ENCODE measurements at places on chromosomes 3 and 15.

DNA sequence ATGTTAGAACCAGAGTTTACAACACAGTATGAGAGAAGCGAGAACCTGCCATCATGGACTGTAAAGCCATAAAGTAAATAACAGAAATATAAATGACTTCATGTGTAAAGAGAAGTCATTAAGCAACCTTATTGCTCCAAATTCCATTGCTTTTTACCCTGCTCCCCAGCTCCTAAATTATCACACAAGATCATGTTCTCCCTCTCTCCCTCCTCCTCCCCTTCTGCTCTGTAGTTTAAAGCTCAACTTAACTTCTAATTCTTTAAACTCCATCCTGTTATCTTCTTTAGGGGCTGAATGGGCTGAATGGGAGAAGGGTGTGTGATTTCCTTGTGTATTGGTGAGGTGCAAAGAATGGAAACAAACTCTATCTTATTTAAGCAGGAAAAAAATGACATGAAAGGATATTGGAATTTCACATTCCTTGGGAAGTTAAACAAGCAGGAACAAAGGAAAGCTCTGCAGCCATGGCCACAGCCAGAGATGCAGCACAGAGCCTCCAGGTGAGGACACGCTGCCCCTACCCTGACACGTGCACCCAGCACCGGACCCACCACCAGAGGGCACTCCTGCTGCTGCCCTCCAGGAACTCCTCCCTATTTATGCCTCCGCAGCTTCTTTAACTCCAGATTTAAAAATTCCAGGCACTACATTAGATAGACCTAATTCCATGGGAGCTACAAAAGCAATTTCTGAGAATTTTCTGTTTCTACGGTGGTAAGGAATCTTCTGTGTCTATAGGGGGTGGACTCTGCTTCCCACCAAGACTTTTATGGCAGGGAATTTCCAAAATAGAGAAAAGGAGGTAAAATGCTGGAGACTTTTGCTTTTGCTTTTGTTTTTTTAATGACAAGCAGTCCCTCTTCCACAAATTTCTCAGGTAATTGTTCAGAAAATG lies 76.9 kb upstream of the ABI3BP start:
- DNase-seq, result no peak

DNA sequence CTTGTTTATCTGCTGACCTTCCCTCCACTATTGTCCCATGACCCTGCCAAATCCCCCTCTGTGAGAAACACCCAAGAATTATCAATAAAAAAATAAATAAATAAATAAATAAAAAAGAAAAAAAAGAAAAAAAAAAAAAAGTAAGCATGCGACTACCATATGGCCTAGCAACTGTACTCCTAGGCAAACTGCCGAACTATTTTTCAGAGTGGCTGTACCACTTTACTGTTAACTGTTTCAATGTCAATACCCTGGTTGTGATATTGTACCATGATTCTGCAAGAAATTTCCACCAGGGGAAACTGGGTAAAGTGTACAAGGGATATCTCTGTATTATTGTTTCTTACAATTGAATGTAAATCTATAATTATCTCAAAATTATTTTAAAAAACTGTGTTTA lies 41.3 kb upstream of the MAP4 start:
- DNase-seq, result no peak

DNA sequence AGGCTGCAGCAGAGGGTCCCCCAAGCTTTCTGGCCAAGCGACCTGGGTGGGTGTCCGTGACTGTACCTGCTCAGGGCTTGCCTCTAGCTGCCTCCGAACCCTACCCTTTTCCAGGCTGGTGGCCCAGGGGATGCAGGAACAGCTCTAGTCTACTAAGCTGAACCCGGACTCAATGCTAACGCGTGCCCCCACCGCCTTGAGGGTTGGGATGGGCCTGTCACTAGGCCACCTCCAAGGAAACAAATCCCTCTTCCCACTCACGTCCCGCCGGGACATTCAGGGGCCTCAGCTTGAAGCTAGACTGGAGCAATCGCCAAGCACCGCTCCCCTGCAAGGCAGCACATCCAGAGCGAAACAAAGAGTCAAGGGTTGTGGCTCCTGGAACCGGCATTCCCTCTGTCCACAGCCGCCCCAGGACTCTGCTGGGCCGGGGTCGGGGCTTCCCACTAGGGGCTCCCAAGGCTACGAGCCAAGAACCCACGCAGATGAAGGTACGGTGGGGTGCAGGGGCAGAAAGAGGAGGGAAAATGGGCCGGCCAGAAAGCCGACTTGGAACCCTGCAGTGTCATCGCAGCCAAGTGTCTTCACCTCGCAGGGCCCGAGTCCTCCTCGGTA lies 2.9 kb downstream of the FBXL22 start:
- no peak for DNase-seq

DNA sequence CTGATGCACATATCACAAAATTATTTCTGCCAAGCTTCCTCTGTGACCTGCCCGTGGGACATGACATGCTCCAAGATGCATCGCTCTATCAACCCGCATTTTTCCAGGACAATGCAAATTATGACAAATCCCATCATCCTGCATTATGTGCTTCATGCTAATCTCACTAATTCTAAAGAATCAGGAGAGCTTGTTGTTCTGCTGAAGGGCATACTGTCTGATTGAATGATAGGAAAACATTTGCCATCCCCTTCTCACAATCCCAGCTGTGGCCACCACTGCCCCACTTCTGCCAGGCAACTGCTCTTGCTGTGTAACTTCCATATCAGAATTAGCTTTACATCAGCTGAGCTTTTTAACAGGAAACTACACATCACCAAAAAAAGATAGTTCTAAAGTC lies 203.5 kb upstream of the NANOGP8 start:
- DNase-seq, result no peak

- no peak for DNase-seq
These were observed 23.1 kb upstream of the P4HTM start for GRCh38 chr3:48966876-48967361.

DNA sequence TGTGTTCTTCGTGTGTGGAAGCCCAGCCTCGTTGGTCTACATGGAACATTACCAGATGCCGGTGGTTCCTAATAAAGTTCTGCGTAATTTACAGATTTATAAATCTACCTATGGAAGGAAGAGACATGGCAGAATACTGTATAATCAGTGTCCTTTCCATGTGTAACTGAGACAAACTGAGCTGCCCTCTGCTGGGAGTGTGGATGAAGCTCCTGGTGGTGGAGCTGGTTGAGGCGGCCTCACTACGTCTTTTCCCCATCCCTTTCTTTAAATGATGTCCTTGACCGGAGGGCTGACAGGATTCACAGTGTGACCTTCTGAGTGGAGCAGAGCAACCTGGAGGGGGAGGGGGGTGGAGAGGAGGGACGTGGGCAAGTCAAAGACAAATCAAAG lies 267.0 kb upstream of the CHRM5 start:
- no peak for DNase-seq

- DNase-seq, result no peak
These were observed 17.1 kb downstream of the TNFSF10 start for GRCh38 chr3:172506094-172506493.

- no peak for DNase-seq
These were observed 90.0 kb downstream of the FBLN2 start for GRCh38 chr3:13638927-13639326.

DNA sequence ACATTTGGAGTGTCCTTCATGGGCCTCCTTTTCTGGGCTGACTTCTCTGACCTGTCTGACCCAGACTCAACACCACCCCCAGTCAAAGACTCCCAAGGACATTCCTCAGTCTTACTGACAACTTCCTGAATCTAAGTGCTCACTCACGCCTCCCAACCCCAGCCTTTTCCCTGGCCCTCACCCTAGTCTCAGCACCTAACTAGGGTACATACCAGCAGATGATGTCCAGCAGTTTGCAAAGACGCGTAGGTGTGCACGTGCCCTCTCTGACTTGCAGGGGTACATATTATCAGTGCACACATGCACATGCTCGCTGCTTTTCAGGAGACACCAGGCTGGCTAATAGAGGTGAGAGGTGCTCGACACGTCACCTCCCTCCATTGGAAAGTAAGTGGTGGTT lies 38.7 kb upstream of the SLCO2A1 start:
- no peak for DNase-seq

DNA sequence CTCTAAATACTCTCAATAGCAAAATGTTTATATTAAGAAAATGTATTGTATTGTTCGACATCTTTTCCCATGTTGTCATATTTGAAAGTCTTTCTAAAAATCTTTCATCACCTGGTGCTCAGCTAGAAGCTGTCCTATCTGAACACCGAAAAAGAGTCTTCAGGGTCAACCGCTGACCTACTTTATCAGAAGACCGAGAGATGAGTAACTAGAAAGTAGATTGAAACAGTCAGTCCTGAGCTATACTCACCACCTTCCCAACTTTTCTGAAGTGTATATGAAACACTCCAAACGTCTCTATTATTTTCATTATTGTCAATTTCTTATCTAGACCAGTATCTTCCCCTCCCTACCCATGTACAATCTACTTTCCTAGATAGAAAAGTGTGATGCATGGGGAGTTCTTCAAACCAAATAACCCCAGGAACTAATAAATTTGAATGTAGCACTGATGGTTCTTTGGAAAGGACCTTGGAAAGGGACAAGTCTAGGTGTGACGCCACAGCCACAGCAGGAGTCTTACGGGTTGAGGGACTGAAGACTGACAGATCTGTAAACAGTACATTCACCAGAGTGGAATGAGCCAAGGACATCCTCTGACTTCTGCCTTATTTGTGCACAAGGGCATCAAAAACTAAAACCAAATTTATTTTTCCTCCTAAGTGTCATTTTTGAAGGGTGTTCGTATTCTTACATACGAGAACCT lies 58.6 kb downstream of the TMOD3 start:
- DNase-seq, result no peak

DNA sequence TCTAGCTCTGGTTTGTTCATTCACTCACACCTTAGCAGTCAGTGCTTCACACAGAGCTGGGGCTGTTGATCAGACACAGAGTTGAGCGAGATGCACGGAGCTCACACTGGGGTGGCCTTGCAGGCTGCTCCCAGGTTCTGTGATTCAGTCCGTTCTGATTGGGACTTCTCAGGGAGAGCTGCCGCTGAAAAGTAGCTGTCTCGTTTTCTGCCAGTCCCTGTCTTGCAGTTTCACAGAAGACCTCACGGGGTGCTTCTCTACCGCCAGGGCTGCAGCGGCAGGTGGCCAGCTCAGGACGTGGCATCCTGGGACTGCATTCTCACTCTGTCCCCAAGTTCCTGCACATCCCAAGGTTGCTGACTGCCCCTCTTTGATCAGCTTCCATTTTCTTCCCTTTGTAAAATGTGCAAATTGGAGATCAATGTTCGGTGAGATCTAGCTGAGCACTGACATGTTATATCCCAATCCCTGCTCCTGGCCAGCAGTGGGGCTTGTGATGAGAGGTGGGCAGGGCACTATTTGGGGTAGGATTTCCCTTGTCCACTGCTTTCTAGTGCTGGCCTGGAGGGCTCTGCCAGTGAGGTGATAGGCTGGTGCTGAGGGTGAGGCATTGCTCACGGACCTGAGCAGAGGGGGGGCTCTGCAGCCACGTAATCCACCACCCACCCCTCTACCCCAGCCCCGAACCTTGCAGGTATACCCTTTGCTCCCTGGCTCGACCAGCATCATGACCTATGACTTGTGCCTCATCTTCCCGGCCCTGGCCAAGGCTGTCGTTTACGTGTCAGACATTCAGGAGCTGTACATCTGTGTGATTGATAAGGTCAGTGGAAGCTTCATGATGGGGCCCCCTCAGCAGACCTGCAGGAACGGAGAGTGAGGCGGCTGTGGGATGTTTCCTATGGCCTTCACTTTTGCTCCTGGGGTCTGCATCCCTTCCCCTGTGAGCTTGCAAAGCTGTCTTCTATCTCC lies 5.3 kb upstream of the TXNRD3 start:
- DNase-seq, result no peak

GRCh38 chr3:136804813-136805212 lies 14.1 kb upstream of the SLC35G2 start:
- DNase-seq, result no peak

GRCh38 chr15:83565138-83565537 lies 88.8 kb upstream of the ADAMTSL3 start:
- DNase-seq, result no peak

DNA sequence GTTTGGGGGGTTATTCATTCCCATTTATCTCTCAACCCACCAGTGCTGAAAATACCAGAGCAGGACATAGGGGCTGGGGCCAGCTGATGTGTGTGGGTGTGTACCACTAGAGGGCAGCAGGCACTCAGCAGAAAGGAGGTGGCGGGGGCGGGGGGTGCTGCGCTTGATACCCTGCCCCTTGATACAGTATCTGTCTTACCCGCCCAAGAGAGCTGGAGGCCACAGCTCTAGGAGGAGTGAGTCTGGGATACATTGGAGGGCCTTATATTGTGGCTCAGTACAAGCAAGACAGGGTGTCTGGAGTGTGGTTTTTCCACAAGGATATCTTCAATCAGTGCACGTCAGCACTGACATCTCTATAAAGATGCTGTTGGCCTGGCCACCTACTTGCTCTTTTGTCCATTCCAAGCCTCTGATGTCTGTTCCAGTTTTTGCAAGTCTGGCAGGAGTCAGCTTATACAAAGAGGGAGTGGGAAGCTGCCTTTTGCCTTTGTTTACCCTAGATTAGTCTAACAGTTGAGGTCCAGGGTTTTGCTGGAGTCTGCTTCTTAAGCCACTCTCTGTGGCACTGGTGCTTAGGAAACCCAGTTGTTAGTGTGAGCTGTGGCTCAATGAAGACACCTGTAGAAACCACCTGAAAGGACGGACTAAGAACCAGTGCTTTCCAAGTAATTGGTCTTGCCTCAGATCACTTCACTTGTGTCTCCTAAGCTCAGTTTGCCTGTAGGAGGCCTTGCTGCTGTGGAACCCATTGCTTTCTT lies 1.5 kb upstream of the RBM15B start:
- DNase-seq, result no peak

- no peak for DNase-seq
These were observed 170.8 kb downstream of the ALCAM start for GRCh38 chr3:105537371-105538080.

DNA sequence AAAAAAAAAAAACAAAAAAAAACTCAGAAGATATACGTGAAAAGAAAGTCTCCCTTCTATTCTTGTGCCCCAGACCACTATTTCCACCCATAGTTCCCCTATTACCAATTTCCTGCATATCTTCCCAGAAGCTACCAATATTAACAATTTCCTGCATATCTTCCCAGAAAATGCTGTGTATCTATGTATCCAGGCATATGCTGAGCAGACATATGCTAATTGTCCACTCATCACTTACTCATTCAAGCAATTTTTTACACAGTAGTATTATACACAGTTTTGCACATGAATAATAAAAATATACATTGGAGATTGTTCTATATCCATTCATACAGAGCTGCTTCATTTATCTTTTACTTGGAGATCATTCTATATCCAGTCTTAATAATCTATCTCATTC lies 12.6 kb upstream of the SLMAP start:
- no peak for DNase-seq

DNA sequence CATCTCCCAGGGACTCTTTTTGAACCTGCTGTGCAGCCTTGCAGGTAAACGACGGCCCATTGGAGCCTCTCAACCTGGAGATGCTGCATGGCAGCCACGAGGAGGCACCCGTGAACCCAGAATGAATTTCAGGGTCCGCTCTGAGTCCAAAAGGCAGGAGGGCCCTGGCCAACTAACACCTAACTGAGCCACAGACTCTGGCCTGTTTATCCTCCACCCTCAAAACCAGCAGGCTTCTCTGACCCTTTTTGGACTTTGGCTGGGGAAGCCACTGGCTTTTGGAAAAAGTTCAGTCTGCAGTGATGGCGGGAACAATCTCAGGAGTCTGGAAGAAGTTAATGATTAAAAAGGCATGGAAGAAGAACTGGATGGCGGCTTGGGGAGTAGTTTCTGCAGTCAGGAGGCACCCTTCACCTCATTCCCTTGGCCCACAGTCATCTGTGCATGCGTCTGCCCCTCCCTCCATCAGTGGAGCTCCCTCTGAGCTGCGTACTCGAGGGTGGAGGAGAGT lies 4.1 kb downstream of the PXYLP1 start:
- DNase-seq, result no peak

GRCh38 chr15:32970847-32971246 lies 223.7 kb downstream of the FMN1 start:
- no peak for DNase-seq
